ENCODE measurements at places on chromosomes 4 and X.

DNA sequence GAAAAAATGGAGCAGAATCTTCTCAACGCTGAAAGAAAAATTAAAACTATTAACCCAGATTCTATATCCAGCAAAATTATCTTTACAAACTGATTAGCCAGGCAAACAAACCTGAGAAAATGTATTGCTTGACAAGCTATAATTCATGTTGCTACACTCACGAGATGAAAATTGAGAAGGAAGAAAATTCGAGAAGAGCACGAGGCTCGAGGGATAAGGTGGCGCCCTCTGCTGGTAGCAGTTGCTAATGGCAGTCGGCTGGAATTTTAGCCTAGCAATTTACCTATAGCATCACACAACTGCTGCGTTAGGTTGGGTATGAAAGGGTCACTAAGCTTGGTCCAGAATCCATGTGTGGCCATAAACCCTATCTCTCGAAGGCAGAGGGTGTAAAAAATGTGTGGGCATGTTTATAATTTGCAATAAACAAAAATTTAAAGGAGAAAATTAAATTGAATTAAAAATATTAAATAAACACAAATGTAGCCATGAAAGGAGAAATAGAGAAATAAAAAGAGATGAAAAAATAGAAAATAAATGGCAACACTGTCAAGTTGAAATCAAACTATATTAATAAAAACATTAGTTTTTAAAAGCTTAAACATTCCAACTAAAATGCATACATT lies 126.6 kb downstream of the PPP4R3C start:
- no peak for DNase-seq

DNA sequence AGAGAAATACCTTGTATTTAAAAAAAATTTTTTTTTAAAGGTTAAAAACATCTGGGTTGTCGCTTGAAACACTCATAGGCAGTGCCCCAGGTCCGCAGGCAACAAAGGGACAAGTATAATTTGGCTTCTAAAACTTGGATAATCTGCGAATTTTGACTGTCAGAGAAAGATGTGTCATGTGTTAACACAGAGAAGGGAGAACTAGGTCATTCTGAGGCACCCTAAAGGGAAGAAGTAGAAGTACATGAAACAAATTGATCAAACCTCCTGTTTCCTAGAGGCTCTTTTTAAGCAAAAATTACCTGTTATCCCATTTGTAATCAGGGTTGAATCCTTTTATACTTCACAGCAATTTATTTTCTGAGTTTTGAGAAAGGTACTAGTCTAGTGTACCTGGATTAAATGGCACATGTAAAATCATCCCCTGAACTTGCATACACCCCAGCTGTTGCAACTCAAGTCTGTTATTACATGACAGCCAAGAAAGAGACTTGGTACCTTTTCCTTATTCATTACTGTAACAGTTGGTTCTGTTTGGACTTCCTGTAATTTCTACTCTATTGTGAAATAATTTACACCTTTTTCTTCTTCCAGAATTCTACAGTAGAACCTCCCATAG lies 1.7 kb downstream of the SRD5A3 start:
- DNase-seq = no peak

DNA sequence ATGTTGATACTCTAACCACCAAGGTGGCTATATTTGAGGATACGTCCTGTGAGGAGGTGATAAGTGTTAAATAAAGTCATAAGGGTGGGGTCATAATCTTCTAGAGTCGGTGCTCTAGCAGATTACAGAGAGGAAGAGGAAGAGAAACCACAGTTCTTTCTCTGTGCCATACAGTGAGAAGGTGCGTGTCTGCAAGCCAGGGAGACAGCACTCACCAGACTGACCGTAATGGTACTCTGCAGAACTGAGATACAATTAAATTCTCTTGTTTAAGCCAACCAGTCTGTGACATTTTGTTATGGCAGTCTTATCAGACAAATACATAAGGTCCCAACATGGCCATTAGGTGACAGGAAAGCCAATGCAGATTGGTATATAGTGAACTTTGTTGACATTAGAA lies 480.9 kb upstream of the IGFBP7 start:
- no peak for DNase-seq

DNA sequence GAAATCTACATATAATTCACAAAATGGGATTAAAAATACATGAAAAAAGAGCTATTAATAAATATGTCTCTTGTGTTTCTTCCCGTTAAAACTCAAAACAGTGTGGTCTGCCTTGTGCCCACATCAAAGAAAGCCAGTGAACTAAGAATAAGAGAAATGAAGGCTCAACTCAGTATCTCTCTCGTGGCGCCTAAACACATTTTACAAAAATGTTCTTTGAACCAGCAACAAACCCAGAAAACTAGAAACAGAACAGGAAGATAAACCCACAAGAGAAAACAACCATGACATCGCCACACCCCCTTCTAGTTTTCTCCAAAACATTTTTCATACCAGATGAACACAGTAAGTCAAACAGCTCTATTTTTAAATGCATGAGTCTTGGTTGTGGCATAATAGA lies 130.1 kb downstream of the DCHS2 start:
- no peak for DNase-seq

DNA sequence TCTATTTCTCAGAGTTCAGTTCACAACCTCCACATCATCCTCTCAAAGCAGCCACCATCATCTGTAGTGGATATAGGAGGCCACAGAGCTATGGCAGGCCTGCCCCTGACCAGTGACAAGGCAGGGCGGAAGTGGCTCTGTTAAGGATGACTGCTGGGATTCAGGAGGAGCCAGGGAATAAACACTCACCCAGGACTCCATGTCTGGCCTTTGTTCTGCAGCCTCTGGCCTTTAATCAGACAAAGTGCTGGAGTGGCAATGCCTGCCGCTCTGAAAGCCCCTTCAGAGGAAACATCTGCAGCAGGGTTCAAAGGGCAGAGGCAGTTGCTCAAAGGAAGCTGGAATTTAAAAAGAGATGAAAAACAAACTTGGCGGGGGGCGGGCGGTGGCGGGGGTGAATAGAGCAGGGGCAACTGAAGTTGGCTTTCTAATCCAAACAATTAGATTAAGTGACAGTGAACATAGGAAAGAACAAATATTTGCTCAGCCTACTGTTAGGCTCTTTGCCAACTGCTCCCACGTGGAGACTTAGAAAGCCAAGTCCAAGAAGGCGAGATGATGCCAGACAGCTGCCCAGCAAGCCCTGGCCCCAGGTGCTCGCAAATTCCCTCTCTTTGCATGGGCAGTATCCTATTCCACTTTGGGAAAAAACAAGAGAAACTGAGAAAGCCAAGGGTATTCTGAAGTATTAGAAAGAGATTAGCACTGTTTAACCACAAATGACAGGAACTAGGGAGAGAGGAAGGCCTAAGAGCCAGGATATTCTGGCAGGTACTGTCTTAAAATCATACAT lies 5.5 kb downstream of the MPP1 start:
- DNase-seq = no peak

- no peak for DNase-seq
These were observed 91.7 kb upstream of the KDR start for GRCh38 chr4:55216863-55217635.

GRCh38 chrX:20382518-20383297 lies 116.0 kb upstream of the RPS6KA3 start:
- peak; percentile 20 for DNase-seq

Measured in CD4-positive, alpha-beta T cell treated with Interleukin-15 for 4 hours (primary cell).